ENCODE measurements at places on chromosomes 4 and X.

GRCh38 chr4:78780093-78780492 is 3.9 kb downstream of the BMP2K start:
- no peak for DNase-seq

DNA sequence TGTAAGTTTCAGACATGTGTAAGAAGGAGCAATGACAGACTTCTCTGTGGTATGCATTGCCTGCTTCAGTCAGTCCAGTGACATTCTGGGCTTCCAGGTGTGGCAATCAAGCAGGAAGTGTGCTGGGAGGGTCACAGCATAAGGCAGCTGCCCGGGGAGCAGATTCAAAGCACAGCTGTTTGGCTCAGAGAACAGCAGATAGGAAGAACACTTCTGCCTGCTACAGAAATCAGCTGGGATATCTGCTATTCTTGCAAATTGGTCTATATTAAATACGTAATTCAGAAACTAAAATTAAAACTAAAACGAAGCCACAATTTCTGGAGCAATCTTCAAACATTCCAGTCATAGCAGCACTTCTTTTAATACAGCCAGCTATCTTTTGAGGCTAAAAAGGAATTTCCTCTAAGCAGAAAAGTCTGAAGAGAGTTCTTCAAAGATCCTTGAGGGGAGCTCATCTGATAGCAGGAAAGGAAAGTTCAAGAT is 47.5 kb upstream of the GALNT7 start:
- no peak for DNase-seq

DNA sequence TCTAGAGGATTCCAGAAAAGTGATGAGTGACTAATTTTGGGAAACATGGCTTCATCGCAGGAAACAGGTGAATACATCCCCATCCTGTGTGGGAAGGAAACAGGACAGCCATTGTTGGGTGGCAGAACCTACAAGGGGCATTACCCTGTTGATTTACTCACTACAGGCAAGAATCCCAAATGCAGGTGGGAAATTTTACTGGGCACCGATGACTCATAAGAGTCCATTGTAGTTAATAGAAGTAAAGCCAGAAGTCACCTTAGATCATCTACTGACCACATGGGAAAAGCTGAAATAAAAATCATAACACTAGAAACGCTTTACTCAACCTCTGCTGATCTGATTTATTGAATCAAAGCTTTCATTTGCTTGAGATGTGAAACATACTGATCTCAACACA is 136.4 kb downstream of the TRIML1 start:
- DNase-seq: no peak

- no peak for DNase-seq
Observed at GRCh38 chr4:77605210-77605902, at the start of gene CXCL13. TSS of gene CXCL13 (plus strand) at chr4:77605820. CDS start at chr4:77605866, 46 bp downstream.

- no peak for DNase-seq
Observed at GRCh38 chrX:71111141-71111843, at the start of gene IL2RG. TSS of gene IL2RG (minus strand) at chrX:71111577. CDS start at chrX:71111539, 38 bp downstream.

DNA sequence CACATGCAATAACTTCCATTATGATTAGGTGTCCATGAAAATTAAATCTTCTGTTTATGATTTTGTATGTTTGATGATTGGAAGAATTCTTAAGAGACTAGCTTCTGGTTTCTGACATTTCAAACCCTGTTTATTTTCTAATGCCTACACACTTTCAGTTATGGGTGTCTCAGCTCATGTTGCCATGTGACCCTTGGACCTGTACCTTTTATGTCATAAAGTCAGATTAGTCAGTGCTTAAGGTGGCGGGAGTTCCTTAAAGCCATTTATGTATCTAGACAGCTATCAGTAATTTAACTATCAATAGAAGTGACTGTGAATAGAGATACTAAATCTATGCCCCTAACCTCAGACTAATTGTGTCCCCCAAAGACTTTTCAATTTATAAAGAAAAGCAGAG is 155.6 kb downstream of the GBA3 start:
- DNase-seq: no peak

GRCh38 chr4:184612074-184612473 is 37.2 kb downstream of the CASP3 start:
- no peak for DNase-seq

DNA sequence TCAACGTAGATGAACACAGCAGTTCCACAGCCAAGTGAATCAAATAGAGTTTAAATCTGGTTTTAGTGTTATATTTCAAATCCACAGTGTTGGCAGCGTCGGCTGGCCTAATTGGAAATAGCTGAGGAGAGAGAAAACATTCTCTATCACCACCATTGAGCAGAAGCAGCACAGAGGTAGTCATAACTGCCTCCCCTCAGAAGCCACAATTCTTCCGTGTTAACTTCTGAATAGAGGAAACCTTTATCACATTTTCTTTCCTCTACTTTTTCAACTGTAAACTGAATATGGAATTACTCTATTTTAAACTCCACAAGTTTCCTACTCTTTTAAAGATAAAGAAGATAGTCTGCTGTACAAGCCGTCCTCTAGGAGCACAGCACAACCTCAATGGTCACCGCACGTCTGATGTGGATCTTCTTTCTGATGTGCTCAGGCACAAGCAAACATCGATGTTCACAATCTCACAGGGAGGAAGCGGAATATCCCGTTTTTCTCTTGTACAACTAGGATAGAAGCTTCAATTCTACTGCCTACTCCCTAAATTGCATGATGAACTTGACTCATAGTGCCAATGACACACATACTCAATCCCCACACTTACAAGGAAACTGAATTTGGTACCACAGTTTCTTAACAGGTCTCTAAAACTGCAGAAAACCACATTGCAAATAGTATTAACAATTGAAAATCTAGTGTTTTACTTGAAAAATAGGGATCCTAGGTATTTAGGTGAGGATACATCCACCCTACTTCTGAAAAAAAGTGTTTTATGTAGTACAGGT is 217.8 kb upstream of the ETNPPL start:
- DNase-seq: no peak

GRCh38 chrX:13778916-13779315 is 38.0 kb downstream of the GPM6B start:
- DNase-seq: no peak

DNA sequence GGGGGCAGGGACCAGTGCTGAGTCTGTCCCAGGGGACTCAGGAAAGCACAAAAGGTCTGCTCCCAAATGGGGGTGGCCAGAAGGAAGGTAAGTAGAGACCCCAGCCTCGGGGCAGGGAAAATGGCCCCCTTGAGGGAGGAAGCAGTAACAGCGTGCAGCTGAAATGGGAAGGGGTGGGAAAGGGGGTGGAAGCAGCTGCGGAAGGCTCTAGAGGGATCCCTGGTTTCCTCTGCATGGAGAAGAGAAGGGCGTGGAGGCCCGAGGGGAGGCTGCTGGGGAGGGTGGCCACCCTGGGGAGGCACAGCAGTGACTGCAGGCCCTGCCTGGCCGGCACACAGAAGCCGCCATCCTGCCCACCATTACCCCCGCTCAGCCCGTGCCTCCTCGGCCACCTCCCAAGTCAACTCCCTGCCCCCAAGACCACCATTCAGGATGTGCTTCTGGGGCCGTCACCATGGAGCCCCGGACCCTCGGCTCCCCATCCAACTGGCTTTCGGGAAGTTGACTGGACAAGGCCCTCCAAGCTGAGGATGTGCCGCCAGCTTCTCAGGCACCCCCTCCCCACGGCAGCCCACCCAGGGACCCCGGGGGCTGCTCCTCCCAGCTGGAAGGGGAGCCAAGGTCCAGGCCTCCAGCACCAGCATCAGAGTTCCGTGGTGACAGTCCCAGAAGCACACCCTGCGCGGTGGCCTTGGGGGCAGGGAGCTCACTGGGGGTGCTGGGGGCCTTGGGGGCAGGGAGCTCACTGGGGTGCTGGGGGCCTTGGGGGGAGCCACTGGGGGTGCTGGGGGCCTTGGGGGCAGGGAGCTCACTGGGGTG is 23.6 kb downstream of the CFAP99 start:
- DNase-seq: no peak

- DNase-seq: no peak
Observed at GRCh38 chr4:176755001-176755400, 37.7 kb downstream of the VEGFC start.

DNA sequence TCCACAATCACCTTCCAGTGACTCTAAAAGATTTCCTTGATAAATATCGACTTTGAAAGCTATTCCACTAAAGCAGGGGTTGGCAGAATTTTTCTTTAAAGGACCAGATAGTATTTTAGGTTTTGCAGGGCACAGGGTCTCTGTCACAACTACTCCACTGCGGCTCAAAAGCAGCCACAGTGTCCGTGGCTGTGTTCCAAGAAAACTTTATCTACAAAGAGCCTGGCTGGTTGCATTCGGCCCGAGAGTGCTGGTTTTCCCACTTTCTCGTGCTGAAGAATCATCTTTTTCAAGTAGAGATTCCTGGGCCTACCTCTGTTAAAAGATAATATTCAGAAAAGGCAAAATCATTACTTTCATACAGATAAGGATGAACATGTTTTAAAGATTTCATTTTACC is 55.6 kb downstream of the TSPAN7 start:
- no peak for DNase-seq

DNA sequence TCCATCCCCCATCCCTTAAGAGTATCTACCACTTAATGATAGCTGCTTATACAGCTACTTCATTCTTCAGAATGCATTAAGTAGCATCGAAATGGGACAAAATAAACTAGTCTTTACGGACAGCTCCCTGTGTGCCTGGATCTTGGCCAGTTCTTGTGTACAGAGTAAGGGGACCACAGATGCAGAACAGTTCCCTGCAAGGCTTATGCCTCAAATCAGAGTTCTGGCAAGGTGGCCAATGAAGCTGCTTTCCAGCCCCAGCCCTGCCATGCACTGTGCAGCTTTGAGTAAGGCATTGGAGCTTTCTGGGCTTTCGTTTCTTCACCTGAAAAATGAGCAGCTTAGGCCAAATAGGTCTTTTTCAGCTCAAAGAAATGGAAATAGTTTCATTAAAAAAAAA is 14.2 kb downstream of the CLNK start:
- DNase-seq: no peak

DNA sequence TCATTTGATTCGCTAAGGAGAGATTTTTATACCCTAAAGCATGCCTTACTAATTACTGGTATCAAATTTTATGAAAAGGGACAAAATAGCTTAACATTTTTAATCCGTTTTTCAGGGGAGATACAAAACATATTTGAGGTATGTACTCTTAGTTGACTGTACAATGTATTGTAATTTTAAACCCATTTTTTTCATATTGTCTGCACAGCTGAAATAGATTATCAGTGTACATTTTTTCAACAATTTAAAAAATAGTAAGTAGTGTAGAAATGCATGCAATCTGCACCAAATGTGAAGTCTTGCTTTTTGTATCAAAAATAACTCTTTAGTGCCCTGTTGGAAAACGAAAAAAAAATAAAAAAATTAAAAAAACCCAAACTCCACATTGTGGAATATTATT is 82.2 kb downstream of the TENM3 start:
- no peak for DNase-seq

GRCh38 chr4:123943976-123944375 is 547.4 kb downstream of the SPRY1 start:
- DNase-seq: no peak

GRCh38 chr4:145177906-145178538 is 2.4 kb downstream of the OTUD4 start:
- no peak for DNase-seq

DNA sequence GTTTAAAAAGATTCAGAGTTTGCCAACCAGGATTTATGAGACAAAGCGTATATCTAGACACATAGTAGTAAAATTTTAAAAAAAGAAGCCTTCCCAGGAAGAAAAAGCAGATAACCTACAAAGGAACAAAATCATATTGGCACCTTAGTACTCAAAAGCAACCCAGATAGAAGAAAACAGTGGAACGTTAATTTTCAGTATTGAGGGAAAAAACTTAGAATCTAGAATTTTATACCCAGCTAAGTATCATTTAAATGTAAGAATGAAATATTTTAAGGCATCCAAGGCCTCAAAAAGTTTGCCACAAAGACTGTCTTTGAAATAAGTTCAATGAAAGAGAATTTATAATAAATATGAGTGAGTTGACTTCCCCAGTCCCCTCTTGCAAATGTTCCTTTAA is 96.5 kb upstream of the EOLA2 start:
- no peak for DNase-seq

DNA sequence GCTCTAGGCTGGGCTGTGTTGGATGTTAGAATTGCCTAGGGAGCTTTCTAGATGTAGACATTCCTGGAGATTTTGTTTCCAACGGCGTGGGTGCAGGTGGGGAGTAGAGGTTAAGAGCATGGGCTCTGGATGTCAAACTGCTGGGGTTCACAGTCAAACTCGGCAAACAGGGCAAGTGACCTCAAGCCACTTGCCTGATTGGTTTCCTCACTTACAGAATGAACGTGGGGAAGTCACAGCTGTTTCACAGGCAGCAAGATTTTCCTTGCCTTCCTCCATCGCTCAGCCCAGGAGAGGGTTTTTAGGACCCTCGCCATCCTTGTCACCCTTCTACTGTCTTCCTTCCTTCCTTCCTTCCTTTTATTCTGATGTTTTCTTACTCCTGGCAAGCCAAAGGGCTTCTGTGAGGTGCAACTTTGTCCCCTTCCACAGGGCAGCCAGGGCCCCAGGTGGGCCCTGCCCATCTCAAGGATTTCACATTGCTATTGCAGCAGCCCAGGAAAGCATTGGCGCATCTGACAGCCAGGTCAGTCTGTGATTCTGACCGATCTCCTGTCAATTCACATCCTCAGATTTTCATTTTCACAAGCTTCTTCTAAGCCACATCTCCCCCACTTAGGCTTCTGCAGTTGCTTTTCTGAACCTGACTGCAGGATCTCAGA is 7.0 kb downstream of the RTL5 start:
- DNase-seq: no peak

GRCh38 chr4:36133658-36134057 is 110.7 kb downstream of the ARAP2 start:
- no peak for DNase-seq

GRCh38 chr4:84855774-84856173 is 110.7 kb downstream of the WDFY3 start:
- no peak for DNase-seq

- DNase-seq: no peak
Observed at GRCh38 chr4:142728233-142728632, 117.9 kb downstream of the INPP4B start.

GRCh38 chrX:10855845-10856244 is 235.5 kb upstream of the MID1 start:
- no peak for DNase-seq

GRCh38 chrX:15758140-15758539 is 20.1 kb downstream of the CA5B start:
- no peak for DNase-seq

DNA sequence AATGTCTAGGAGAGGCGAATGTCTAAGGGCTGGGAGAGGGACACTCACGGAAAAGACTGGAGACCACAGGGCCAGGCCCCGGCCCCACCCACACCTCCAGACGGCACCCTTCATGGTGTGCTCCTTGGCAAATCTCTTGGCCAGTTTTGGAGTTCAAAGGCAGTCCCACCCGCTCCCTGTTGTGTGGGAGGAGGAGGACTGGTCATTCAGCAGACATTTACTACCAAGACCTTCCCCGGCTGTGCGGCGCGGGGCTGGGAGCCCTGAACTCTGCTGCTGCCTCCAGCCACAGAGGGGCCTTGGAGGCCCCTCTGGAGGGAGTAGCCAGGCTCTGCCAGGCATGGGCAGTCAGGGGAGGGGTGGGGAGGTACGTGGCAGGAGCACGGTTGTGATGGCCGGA is 8.7 kb upstream of the TBC1D14 start:
- no peak for DNase-seq

- no peak for DNase-seq
Observed at GRCh38 chrX:31702222-31702621, 630.4 kb upstream of the FTHL17 start.
